ENCODE measurements at places on chromosomes 5 and 9.

DNA sequence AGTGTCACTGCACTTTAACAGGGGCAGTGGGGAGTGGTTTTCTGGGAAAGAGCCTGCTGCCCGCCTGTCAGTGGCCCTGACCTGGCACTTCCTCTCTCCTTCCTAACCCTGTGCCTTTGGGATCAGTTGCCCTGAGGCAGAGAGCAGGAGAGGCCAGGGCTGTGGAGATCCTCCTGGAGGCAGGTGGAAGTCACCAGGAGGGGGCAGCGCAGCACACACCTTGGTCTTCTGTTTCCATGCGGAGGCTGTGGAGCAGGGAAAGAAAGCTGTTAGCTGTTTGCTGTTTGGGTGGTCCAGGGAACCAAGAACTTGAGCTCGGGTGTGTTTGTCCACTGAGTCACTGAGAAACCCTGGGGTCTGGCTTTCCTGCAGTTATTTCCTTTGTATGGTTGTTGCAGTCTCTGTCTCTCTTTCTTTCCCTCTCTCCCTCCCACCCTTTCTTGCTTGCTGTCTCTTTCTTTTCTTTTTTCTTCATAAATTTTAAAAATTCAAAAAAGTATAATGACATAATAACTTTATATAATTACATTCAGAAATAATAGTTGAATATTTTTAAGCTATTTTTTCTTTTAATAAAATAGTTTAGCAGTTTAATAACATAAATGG is 28.1 kb downstream of the NTRK2 start:
- peak; percentile 53 for DNase-seq

- DNase-seq, result no peak
These were observed 158.9 kb downstream of the APBA1 start for GRCh38 chr9:69513141-69513820.

GRCh38 chr5:102866237-102866600 is 111.1 kb downstream of the PAM start:
- DNase-seq, result no peak

DNA sequence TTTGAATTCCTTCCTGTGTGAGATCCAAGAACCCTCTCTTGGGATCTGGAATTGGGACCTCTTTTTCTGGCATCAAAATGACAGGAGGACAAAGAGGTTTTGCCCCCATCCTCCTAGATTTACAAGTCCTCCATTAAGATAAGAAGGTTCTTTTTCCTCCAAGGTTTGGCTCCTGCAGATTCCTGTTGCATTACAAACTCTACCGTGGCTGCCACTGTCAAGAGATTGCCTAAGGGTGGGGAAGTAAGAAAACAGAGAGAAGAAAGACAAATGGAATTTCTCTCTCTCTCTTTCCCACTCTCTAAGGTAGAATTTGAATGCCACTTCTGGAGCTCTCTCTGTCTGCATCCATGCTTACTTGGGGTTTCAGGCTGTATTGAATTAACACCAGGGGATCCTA is 12.0 kb upstream of the SVEP1 start:
- DNase-seq, result peak; percentile 69

DNA sequence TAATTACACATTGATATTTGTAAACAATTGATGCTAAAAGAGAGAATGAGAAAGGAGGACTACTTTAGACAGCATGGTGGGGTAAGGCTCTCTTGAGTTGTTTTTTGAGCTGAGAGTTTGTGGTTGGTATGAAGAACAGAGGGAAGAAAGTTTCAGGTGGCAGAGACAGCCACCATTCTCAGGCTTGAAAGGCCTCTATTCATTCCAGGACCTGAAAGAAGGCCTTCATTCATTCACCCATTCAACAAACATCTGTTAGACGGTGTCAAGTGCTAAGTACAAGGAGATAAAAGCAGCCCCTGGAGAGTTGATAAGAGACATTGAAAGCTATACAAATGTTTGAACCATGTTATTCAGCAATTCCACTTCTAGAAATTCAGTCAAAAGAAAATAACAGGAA is 21.7 kb upstream of the ADAM19 start:
- no peak for DNase-seq

DNA sequence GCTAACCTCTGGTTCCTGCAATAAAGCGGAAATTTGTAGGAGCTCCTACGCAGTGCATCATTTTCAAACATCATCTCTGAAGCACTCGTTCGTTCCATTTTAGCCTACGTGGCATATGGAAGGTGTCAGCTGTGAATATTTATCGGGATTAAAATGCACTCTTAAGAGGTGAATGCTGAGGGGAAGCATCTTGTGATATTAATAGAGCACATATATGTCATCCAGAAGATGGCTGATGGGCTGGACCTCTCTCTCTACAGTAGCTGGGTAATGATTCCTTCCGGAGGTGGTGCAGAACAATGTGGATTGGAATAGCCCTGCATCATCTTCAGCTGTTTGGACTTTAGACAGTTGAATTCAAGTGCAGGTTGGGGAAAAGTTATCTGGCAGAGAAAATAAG is 478.7 kb downstream of the DMAC1 start:
- DNase-seq, result no peak

GRCh38 chr9:108535526-108535925 is 320.3 kb downstream of the ACTL7B start:
- DNase-seq, result no peak

DNA sequence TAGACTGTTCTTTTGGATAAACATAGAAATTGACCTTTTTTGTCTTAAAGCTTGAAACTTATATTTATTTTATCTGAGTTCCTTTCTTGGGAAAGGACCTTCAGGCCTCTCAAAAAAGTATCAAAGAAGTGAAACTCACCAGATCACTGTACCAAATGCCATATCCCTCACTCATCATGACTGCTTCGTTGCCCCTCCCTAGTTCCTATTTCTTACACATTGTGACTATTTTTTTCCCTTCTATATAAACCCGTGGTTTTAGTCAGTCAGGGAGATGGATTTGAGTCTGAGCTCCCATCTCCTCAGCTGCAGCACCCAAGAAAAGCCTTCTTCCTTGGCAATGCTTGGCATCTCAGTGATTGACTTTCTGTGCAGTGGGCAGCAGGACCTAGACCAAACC is 129.4 kb downstream of the LPAR1 start:
- DNase-seq, result no peak

DNA sequence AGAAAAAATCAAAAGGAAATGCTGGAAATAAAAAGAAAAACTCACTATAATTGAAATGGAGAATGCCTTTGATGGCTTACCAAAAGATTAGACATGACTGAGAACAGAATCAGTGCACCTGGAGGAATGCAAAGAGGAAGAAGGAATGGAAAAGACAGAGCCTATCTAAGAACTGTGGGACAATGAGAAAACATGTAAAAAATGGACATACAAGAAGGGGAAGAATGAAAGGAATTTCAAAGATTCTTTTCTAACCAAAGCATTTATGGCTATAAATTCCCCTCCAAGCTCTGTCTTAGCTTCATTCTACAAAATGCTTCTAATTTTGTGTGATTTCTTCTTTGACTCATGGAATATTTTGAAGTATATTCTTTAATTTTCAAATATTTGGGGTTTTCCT is 47.5 kb upstream of the CLK4 start:
- DNase-seq, result no peak

GRCh38 chr5:83003791-83004190 is 73.4 kb downstream of the TMEM167A start:
- DNase-seq, result no peak

DNA sequence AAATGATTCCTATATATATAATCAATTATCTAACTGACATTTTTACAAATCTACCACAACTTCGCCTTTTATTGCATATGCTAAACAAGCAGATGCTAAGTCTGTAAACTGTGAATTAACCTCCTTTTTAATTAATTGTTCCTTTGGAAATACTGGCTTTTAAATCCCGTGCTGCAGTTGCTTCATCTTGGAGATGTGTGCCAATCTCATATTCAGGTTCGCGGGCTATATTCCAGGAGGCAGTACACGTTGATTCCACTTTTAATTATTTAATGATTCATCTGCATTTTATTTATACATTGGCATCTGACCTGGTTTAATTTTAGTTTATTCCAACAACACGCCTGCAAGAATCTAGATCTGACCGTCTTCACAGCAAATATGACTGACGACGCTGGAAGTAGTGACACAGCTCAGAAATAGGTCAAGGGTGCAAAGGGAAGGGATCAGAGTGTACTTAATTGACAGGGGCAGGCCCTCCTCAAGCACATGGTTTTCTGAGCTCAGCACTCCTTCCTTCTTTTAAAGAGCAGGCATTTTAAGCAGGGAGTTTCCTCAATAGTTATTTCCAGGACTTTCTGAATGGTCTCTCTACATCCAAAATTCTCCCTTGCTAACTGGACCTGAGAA is 125.2 kb downstream of the GLIS3 start:
- no peak for DNase-seq

DNA sequence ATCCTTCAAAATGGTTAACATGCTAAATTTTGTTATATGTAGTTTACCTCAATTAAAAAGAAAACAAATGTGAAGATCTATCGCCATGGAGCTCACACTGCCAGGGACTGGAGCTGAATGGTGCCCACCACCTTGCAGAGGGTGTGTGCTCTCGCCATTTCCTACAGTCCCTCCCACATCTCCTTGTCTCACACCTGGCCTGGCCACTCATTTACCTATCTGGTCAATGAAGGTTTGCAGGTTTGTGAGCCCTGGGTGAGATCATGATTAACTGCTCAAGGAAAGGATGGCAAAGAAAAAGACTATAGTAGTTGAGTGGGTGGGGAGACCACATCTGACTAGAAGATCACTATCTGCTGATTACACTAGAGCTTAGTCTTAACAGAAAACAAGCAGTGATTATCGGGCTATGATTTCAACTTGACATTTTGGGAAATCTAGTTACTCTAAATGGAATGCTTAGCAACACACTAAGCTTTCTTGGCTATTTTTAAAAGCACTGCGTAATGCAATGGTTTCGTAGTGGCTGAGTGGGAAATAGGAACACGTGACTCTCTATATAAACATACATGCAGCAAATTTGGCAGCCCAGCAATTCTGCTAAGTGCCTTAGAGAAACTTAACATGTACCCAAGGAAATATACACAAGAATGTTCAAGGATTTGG is 27.3 kb downstream of the PUM3 start:
- DNase-seq, result peak; percentile 96

- DNase-seq, result no peak
These were observed 59.5 kb downstream of the OLFM1 start for GRCh38 chr9:135146766-135147473.

- DNase-seq, result no peak
These were observed 1.4 kb downstream of the ANKRA2 start for GRCh38 chr5:73564018-73564417.

DNA sequence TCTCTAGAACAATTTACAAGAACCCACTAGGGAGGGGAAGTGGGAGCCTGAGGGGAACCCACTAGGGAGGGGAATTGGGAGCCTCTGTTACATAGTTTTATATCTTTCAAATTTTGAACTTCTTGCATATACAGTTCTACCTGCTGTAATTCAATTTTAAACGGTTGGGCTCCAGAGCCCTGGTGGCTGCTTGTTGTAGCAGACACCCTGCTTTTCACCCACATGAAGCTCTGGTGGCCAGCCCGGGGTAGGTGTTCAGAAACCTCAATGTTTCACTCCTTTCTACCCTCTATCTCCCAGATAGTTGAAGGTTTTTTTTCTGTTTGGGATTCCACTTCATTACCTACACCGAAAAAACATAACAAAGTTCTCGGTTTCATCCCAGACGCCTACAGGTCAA is 124.4 kb downstream of the TMEM174 start:
- no peak for DNase-seq

- DNase-seq, result no peak
These were observed 184.0 kb upstream of the NR4A3 start for GRCh38 chr9:99637641-99638040.

- peak; percentile 26 for DNase-seq
These were observed 20.5 kb upstream of the ARHGEF28 start for GRCh38 chr5:73605223-73606087.

DNA sequence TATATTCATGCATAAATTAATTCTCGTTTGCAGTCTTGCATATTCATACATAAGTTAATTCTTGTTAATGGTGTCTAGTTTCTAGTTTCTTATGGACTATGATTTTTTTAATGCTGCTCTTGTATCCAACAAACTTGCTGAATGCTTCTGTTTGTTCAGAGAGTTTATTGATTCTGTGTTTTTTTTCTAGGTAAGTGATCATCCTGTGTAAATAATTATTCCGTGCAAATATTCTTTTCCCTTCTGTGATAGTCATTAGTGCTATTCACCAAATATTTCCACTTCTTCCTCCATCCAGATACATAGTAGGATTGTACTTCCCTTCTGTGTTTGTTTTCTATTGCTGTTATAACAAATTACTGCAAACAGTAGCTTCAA is 35.8 kb upstream of the SHISAL2B start:
- no peak for DNase-seq

DNA sequence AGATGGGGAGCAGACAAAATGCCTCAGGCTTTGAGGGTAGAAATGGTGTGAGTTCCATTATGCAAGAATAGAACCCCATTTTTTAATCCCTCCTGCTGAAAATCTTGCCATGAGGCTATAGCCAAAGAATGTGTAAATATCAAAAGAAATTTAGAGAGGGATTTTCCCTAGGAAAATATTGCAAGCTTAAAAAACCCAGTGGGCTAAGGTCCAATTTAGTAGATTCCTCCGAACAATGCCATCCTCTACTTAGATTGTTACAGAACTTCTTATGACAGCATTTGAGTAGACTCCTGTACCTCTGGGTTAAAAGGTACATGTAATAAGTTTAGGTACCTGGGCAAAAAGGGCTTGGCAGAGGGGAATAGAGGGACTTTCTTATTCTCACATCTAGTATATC is 138.4 kb downstream of the GHR start:
- DNase-seq, result no peak

GRCh38 chr5:62920856-62921255 is 342.2 kb downstream of the LRRC70 start:
- DNase-seq, result no peak

GRCh38 chr5:148794275-148794674 is 32.1 kb upstream of the ADRB2 start:
- DNase-seq, result no peak

- no peak for DNase-seq
These were observed 170.2 kb upstream of the CD180 start for GRCh38 chr5:67366691-67367395.

GRCh38 chr5:131525805-131526204 is 109.2 kb downstream of the RAPGEF6 start:
- no peak for DNase-seq

DNA sequence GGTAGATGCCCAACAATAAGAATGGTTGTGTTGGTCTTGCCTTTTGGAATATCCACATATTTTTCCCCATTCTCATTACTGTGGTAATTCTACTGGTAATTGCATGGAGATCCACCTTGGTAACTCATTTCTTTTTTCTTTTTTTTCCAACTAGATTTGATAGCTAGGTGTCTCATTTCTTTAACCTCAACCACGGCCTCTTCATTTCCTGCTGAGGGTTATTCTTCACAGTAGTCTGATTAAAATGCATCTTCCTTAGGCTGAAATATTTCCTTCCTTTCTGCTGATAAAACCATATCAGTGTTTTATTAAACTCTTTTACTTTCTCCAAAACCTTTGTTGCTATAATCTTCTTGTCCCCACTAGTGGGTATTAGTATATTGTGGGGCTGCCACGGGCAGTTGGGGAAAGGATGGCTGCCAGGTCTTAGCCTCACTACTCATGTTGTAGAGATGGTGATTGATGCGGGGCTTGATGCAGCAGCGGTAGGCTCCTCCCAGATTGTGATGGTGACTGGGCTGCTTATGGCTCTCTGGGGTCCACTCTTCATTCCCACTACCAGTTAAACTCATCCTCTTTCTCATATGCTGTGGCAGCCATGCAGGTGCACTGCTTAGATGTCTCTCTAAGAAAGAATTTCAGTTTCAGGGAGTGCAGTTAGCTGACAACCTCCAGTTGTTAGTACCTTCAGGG is 35.9 kb downstream of the KIF2A start:
- DNase-seq, result no peak
